NCI-H460 (cell line): ENCODE measurements at places on chromosomes 7 and 10. TPM values are rescaled to one million over a fixed set of nuclear protein-coding genes. Genes with fewer than 3 reads are reported as not detected.

CDHR1 gene
- 0.07 and 0.35 TPM in 2 replicates for total RNA-seq

CREB5 gene
- total RNA-seq, result 20.3 and 26.1 TPM in 2 replicates

MINDY4 gene
- total RNA-seq, result 3.6 and 4.0 TPM in 2 replicates

MSMB gene
- not detected in 2 replicates for total RNA-seq

ACBD5 gene
- 25.7 and 30.9 TPM in 2 replicates for total RNA-seq

UTF1 gene
- total RNA-seq, result not detected in 2 replicates

TBC1D12 gene
- total RNA-seq, result 13.6 and 15.2 TPM in 2 replicates

SFRP4 gene
- total RNA-seq, result 0.09 and 0.27 TPM in 2 replicates

TAS2R3 gene
- 0.78 and 0.84 TPM in 2 replicates for total RNA-seq

HOXA6 gene
- total RNA-seq, result 6.7 and 8.3 TPM in 2 replicates

WASHC2C gene
- total RNA-seq, result 25.9 and 35.0 TPM in 2 replicates

SPDYE1 gene
- total RNA-seq, result not detected in 2 replicates

MRLN gene
- not detected in 2 replicates for total RNA-seq

CH25H gene
- not detected in 2 replicates for total RNA-seq

PLCE1 gene
- 0.23 and 0.32 TPM in 2 replicates for total RNA-seq

IDI2 gene
- not detected in 2 replicates for total RNA-seq

LBX1 gene
- 0.10 and 0.12 TPM in 2 replicates for total RNA-seq

LFNG gene
- 0.20 and 0.32 TPM in 2 replicates for total RNA-seq

IKZF1 gene
- not detected in 2 replicates for total RNA-seq

PDSS1 gene
- total RNA-seq, result 14.4 and 16.2 TPM in 2 replicates

AMZ1 gene
- 0.12 TPM in 1 of 2 replicates, not detected in the other for total RNA-seq
